ENCODE measurements at places on chromosomes 3 and 15.

DNA sequence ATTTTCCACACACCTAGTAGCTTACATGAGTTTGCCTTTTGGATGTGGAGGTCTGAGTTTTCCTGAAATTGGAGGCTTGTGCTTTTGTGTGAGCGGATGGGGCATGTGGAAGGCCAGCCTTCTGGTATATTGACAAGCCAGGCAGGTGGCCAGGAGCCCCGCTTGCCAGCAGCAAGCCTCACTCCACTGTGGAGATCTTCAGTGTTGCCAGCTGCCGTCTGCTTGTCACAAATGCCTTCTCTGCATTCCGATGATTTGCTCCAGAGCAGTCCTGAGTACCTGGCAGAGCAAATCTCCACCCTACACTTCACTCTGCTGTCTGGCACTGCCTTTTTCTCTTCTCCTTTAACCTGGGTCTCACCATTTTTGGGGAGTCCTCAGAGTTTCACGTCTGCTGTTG lies 29.1 kb upstream of the CHST2 start:
- DNase-seq = no peak

GRCh38 chr3:55746808-55747413 lies 259.8 kb upstream of the WNT5A start:
- peak; percentile 40 for DNase-seq

DNA sequence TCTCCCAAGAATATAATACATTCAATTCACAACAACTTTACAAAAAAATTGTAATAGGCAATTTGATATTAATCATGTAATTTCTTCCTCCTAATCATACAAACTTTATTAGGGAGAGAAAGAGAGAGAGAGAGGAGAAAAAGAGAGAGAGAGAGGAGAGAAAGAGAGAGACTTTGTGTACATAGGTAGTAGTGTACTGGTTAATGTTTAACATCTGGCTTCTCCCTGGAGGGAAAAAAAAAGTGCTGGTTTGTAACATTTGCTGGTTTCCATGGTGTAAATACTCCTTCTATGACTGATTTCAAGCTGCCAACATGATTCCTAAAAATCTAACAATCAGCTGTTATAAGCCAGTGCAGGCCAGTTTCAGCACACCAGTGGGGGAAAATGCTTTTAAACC lies 98.0 kb upstream of the ARHGEF26 start:
- peak; percentile 12 for DNase-seq

- no peak for DNase-seq
These were observed 175.5 kb downstream of the CADPS start for GRCh38 chr3:62699728-62700127.

DNA sequence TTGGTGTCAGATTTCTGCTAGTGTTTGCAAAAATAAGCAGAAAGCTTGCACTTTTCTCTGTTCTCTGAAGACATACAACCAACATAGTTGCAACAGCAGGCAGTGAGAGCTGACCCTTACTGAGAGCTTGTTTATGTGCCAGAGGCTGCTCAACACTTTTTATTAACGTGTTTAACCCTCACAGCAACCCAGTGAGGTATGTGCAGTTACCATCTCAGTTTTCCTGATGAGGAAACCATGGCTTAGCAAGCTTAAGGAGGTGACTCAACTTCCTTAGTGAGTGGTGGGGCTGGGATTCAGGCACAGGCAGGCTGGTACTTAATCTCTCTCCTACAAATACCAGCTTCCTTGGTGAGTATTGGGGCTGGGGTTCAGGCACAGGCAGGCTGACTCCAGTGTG lies 158.1 kb upstream of the CTDSPL start:
- DNase-seq = peak; percentile 7

DNA sequence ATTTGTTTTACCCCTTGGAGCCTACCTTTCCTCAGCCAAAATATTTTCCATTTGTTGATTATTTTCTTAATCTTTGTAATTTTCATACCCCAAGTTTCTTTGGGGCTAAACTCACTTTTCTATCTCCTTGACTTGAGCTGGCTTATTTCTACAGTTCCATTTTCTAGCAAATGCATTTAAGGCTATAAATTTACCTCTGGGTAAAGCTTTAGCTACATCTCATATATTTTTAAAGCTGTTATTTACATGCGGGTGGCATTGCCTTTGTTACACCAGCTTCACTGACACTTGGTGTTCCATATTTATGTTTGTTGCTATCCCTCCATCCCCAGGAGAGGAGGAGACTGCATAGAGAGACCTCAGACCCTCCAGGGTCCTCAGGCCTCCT lies 136.3 kb downstream of the NUP210 start:
- DNase-seq = no peak

- DNase-seq = peak; percentile 7
These were observed 431.6 kb upstream of the LMCD1 start for GRCh38 chr3:8070011-8070410.

DNA sequence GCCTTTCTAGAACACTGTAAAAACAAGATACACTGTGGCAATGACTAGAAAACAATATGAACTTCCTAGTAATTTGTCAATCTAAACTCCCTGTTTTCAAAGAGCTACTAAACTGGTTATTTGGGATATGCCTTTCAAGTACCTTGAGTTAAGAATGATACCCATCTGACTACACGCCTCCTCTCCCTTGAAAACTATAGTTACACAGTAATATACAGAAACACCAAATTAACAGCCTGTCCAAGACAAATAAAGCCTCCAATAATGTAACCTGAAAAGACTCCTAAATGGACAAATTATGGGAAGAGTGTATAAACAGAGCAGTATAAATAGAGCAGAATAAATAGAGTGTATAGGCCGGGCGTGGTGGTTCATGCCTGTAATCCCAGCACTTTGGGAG lies 70.1 kb downstream of the SMARCC1 start:
- DNase-seq = no peak

DNA sequence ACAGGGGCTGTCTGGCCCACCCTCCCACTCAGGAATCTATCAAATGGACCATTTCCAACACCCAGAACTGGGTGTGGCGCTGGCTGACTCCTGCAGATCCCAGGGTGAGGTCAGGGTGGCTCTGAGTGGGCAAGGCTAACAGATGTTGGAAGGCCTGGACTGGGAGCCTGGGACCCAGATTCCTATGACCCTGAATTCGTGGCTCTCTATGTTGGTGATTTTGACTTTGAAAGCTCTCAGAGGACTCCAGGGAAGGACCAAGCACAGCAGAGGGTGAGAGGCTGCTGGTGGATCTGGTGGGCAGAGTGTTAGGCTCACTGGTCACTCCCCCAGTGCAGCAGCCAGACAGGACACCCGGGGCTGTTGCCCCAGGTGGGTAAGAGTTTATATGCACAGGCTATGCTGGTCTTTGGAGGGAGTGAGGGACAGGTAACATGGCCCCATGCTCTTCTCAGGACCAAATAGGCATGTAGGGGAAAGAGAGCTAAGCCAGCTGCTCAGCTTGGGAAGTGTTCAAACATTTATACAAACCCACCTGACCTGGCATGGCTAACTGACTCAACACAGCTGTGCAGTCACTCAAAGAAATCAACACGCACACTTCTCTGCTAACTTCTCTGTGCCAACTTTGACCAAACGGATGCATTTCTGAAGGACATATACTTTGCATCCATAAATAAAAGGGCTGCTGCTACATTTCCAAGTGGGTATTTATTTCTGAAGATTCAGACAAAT lies 62.6 kb upstream of the RAB6B start:
- no peak for DNase-seq

DNA sequence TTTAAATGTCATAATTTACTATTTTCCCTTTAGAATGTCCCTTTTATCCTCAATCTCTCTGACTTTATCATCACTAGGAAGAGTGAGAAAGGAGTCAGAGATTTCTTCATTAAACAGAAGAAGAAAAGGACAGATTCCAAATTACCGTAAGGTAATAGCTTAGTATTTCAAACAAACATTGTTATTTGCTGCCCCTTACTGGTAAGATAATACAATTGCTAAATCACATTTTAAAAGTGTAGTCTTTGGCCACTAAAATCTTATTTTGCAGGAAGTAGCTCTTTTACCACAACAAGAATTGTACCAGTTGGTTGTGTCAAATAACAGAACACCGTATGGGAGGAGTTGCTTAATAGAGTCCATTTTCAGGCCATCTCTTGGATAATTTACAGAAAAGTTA lies 53.7 kb downstream of the CGGBP1 start:
- peak; percentile 63 for DNase-seq

- DNase-seq = no peak
These were observed 14.0 kb downstream of the SLC6A20 start for GRCh38 chr3:45782381-45782780.

DNA sequence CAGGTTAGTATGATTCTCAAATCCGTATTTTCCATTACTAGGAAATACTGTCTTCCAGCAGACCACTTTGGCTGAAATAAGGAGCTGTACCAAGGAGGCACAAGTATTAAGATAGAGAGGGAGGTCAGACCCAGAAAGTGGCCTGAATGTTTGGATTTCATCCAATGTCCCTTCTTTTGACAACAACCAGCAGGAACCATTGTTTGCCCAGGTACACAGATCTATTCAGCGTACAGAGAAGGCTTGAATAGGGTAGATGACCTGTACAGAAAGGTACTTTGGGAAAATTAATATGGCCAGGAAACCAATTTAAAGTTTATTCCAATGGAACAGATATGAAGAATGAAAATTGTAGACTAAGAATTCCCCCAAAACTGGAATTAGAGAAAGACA lies 12.6 kb downstream of the MTHFS start:
- DNase-seq = no peak

DNA sequence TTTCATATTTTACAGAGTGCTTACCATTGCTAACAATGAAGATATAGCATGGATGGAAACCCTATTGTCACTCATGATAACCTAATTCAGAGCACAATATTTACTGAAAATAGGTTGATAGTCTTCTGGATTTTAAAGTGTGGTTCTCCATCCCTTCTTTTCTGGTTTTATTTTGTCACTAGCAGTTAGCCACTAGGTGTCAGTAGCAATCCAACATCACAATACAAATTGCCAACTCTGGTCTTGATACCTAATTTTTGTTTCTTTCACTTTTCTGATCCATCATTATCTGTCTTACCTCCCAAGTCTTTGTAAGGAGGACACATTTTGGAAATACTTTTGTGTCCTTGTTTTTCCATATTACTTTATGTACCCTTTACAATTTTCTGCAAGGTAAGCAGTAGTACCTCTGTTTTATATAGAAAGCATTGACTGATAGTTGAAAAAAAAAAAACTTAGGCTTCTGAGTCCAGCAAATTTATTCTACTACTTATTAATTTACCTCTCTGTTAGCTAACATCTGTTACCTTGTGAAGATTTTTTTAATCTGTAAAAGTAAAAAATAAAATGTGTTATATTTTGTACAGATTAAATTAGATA lies 28.3 kb upstream of the CRYBG3 start:
- peak; percentile 79 for DNase-seq

- no peak for DNase-seq
These were observed 4.1 kb upstream of the CHST14 start for GRCh38 chr15:40466426-40467260.

- DNase-seq = no peak
These were observed 5.7 kb downstream of the FURIN start for GRCh38 chr15:90873998-90874605.

DNA sequence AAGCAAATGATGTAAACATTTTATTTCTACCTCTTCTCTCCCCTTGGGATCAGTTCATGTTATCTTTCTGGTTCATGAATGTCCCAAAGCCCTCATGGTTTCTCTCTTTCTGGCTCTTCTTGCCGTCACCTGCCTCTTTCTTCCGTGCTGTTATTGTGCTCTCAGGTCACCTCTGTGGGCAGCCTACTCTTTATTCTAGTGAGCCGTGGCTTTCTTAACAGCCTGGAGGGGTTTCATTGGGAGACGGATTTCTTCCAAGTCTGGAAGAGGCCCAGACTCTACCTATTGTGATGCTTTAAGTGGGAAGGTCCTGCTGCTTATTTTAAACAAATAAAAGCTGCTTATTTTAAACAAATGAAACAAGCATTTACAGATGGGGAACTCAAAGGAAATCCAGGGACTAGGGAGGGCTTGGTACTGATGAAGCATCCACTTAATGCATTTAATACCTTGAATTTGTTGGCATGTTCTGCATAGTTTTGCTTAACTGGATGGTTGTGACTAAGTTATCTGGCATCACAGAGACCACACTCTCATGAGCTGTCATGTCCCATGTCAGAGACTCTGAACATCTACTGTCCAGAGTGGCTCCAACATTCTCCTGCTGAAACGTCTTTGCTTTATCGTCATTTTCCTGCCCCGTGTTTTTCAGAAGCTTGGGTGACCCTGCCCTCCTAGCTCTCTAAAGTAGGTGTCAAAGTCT lies 443.3 kb downstream of the GABRG3 start:
- DNase-seq = no peak

DNA sequence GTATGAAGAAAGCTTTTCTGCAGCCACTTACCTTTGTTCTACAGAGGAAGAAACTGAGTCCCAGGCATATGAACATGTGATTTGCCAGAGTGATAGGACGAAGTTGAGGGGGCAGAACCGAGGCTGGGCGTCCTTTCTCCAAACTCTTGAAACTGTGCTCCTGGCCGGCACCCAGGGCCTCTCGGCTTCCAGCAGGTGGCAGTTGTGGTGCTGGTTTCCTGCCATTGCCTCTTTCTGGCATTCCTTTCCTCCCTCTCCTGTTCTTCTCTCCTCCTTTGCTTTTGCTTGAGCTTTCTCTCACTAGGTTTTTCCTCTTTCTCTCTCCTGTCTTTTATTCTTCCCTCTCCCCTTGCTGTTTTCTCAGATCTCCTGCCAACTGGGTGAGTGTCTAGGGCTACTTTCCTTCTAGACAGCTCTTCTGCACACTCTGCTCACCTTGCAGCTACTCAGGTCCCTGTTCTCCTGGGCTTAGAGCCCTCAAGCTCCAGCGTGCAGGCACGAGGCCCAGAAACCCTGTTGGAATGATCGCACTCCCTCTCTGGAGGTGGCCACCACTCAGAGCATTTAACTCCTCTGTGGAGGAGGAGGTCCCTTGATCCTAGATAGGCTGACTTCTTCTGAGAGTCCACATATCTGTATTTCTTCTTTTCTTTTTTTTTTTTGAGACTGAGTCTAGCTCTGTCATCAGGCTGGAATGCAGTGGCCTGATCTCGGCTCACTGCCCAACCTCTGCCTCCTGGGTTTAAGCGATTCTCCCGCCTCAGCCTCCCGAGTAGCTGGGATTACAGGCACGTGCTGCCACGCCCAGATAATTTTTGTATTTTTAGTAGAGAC lies 26.2 kb downstream of the TRAK1 start:
- DNase-seq = peak; percentile 84

DNA sequence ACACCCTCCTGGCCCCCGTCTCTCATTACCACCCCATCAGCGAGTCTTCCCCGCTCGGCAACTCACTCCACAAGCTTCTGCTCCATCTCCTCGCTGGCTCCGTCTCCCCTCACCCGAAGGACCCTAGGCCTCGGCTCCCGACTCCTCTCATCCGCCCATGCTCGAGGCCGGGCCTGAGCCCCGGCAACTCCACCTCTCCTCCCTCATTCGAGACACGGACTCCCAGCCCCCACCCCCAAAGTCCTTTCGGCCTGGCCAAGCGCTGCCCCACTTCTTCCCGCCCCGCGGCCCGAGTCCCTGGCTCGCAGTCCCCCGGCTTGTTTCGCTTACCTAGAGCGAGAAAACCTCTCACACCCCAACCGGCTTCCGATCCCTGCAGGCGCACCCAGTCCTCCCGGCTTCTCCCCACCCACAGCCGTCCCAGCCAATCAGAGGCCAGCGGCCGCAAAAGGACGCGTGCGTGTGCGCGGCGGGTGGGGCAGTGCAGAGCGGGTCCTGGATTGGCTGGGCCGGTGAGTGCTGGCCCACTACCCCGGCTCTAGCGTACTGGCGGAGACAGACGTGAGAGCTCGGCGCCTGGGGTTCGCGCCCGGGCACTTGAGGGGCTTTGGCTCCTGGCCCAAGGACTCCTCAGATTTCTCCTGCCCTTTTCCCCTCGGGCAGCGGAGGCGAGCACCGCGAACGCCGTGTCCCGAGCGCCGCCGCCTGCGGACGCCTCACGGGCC lies at the start of gene HIGD1A:
HIGD1A (minus strand) TSS at position 385 of the 725 bp plus-strand sequence. CDS start 10,237 bp downstream, outside the sequence.
- peak; percentile 94 for DNase-seq
